ENCODE measurements at places on chromosomes 16 and 17.

DNA sequence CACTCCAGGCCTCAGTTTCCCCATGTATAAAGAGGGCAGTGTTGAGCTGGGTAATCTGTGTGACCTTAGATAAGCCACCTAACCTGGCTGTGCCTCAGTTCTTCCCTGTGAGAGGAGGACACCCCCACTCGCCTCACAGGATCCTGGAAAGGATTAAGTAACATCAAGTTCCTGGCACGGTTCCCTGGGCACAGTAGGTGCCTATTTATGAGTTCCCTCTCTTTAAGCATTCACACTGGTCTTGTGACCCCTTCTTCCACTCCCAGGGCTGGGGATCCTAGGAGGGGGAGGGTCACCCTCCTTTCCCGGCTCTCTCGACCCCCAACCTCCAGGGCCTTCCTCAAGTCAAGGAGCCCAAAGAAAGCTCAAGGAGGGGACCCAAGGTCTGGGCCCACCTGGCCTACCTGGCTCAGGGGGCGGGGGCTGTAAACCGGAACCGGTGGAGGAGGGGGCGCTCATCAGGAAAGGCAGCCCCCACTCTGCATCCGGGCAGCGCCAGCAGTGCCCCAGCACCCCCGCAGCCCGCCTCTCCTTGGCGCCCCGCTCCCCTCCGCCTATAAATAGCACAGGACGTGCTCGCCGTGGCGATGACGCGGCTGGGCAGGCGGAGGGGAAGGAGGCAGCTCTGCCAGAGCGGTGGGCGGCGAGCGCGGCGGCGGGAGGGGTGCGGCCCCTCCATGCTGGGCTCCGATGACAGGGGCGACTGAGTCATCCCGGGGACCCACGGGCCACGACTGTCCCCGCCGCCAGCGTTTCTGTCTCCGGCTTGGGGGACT, 9.4 kb downstream of the RPL19 start:
- DNase-seq, result no peak

DNA sequence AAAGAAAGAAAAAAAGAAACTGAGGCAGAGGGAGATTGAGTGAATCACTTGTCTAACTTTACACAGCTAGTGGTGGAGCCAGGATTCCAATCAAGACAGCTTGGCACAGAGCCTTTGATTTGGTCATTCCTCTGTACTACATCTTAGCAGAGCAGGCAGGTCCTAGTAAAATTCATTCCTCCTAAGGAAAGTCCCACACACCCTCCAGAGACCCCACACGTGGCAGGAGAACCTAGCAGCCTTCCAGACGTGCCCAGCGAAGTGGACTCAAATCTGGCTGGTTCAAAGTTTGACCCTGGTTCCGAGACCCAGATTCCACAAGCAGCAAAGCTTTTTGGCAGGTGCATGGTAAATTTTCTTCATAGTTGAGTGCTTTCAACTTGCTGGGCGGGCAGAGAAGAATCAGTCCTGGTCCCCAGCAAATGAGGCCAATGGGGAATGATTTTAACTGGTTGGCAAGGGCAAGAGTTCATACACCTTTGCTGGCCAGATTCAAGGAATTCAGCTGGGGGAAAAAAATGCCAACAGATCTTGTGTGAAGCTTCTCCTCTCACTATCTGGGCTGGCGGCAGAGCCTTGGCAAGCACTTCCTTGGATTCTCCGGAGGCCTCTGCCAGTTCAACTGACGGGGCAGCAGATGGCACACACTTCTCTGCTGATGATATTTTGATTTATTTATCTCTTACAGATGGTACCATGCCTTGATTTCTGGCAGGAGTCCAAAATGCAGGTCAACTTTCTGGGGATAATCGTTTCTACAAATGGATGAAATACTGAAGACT, 82.4 kb downstream of the GSG1L start:
- DNase-seq, result no peak

GRCh38 chr17:16129441-16130205, 85.7 kb downstream of the NCOR1 start:
- no peak for DNase-seq

- no peak for DNase-seq
These were observed 12.8 kb downstream of the EVPL start for GRCh38 chr17:76014100-76014924.

GRCh38 chr17:42920106-42920900, 19.7 kb downstream of the G6PC1 start:
- DNase-seq, result no peak

GRCh38 chr17:78341559-78342448, 18.1 kb downstream of the SOCS3 start:
- DNase-seq, result no peak

DNA sequence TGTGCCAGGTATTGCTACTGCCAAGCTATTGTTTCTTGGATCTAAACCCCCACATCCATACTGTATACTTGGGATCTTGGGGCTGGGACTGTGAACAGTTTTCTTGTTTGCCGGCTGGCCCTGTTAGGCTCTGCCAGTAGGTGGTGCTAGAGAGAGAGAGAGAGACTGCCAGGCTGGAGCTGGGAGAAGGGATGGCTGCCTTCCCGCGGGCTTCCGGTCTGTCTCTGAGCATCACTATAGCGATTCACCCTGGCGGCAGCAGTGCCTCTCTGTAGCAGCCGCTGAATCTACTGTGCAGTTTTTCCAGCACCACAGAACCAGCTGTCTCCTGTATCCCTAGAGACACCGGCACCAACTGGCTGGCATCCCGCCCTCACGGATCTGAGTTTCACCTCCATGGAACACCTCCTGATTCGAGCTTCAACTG, 201.2 kb downstream of the UTP18 start:
- DNase-seq, result no peak

DNA sequence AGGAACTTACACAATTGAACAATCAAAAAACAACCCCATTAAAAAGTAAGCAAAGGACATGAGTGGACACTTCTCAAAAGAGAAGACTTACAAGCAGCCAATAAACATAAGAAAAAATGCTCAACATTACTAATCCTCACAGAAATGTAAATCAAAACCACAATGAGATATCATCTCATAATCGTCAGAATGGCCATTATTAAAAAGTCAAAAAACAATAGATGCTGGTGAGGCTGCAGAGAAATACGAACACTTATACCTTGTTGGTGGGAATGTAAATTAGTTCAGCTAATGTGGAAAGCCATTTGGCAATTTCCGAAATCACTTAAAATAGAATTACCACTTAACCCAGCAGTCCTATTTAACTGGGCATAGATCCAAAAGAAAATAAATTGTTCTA, 301.9 kb upstream of the KCNJ16 start:
- DNase-seq, result no peak

GRCh38 chr16:68356249-68356918, 45.6 kb downstream of the PRMT7 start:
- no peak for DNase-seq

DNA sequence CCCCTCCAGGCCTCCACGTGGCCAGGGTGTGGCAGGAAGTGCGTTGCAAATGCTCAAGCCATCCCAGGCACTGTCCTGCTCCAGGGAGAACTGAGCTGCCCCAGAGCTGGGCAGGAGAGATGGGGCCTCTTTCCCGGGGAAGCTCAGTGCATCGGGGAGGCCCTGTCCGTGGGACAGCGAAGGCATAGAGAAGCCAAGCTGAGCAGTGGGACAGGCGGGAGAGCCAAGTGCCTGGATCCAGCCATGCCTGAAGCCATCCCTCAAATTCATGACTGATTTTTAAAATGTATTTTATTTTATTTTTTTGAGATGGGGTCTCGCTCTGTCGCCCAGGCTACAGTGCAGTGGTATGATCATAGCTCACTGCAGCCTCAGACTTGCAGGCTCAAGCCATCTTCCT, 25.4 kb upstream of the SSTR5 start:
- DNase-seq, result no peak

DNA sequence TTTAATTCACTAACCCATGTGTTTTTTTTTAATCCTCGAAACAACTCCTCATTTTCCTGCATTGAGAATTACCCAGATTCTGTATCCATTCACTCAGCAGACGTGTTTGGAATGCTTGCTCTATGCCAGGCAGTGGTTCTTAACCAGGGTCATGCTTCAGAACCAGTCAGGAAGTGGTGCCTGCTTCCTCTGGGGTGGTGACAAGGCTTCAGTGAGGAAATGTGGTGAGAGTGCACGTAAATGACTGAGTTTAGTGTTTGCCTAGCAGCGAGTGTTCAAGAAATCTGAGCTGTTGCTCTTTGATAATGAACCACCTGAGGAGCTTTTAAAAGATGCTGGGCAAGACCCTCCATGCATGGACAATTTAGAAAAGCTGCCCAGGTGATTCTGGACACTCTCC, 9.9 kb downstream of the ZFP90 start:
- DNase-seq, result no peak

DNA sequence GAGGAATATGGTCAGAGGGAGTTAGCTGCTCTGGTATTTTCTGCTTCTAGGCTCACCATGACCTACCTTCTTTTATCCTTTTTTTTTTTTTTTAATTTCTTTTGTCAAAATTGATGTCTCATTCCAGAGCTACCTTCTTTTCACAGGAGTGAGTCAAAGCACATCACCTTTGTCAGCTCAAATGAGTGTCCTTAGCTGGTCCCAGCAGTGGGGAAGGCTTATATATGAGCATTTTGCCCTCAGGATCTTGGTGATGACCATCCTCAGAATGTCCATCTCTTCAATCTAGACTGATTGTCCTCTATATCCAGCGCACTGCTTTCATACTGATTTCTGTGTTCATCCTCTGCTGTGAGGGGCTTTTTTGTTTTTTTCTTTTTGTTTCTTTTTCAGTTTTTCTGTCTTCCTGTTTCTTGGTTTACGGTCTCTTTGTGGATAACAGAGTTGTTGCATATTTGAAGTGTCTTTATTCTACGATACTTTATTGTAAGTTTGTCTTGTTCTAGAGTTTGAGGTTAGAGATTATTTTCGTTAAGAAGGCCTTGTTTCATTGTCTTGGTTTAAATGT, 24.9 kb downstream of the CBFB start:
- no peak for DNase-seq

- no peak for DNase-seq
These were observed 13.7 kb downstream of the SMARCE1 start for GRCh38 chr17:40633871-40634270.

DNA sequence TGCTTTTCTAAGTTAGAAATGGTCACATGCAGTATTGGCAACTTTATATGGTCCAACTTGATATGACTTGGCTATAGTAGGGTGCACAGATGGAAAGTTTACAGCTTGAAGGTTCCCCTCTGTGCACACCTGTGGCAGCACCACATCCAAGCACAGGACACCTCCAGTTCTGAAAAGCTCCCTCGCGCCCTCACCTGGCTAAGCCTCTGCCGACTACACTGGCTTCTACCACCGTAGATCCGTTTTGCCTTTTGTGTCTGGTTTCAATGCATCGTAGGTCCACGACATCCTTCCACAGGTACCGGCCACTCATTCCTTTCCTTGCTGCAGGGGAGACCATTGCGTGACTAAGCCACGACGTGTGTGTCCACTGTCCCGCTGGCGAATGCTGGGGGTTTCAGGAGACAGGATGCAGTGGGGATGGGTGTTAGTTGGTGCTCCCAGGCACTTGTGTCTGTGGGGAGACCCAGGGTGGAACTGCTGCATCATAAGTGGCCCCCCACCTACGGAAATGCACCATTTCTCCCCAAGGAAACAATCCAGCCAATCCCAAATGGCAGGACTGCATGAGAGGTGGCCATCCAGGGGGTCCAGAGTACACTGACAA, 4.9 kb upstream of the RASD1 start:
- no peak for DNase-seq

DNA sequence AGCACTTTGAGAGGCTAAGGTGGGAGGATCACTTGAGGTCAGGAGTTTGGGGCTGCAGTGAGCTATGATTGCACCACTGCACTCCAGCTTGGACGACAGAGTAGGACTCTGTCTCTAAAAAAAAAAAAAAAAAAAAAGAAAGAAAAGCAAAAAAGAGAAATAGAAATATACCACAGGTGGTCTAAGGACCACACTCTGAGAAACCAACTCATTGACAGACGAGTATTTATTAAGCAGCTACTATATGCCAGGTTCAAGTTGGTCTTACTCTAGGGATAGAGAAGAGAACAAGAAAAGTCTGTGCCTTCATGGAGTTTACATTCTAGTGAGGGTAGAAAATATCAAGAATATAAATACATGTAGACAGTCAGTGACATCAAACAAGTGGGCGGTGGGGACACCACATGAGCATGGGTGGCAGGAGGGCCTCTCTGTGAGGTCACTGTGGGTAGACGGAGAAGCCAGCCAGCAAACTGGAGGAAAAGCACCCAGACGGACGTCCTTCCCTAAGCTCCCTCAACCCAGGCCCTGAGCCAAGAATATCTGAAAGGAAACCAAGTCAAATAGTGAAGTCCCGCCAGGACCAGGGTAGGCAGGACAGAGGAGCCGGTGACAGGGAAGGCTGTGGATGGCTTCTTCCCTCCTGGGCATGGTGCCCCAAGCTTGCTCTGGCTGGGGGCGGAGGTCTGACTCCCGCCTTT, 4.7 kb downstream of the CDIPT start:
- no peak for DNase-seq

GRCh38 chr16:12009462-12009861, 32.9 kb downstream of the SNX29 start:
- no peak for DNase-seq

DNA sequence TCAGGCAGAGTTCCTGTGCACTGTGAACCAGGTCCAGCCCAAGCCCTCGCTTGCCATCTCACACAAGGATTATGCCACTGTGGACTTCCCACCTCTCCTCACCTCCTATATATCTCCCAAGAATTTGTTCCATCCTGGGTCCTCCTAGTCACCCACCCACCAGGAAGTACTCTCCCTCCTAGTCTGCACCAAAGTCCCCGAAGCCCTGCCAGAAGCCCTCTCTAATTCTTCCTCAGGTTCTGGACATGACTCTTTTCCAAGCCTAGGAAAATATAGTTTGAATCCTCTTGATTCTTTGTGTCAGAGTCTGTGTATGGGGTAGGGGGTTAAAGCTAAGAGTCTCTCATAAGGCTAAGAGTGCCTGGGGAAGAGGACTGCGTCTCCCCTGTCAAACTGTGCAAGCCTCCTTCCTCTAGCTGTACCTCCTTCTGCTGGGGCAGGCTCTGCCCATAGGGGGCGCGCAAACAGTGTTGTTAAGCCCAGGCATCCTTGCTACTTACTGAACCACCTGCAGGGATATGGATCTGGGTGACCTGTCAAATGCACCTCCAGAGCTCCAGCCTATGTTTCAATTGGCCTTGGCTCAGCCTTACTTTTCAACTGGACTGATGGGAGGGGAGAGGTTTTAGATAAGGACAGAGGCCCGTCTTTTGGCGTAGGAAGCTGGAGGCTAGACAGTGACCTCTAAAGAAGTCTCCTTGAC, 16.6 kb upstream of the DLX4 start:
- peak; percentile 26 for DNase-seq

All from epithelial cell of prostate (primary cell).